NCI-H2029 (cell line): ENCODE measurements at places on chromosomes 3 and 15.

DNA sequence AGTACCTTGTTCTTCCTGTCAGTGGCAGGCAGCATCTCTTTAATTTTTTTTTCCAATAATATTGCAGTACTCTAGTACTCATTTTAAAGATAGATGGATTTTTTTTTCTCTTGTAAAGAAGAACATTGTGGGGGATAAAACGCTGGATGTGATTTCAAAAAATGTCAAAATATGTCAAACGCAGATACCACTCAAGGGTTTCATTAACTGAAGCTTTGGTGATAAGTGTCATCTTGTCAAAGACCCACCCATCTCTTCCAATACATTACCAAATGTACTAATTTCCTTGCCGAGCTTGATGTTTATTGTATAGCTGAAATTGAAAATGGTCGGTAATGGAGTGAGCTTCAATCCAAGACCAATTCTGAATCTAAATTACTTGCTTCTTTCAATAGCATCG, 332.4 kb upstream of the SOX2 start:
- DNase-seq: no peak

GRCh38 chr3:52041118-52041731, 15.1 kb downstream of the DUSP7 start:
- DNase-seq: no peak

DNA sequence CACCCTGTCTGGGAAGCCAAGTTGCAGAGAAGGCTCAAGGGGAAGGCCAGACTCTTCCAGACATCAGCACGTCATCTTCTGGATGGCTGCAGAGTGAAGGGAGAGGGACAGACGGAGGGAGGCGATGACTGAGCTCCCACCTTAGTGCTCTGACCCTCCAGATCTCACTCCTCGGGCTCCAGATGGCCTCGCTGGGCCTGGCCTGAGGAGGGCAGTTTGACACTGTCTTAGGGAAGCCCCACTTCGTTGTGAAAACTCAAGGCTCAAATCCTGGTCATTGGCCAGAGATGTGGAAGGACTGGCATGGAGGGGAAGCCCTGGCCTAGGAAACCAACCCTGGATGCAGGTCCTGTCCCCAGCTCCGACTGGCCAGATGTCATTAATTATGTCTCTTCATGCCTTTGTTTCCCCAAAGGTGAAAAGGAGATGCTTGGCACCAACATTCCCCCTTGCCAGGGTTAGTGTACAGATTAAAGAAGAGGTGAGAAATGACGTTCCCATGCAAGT, 70.4 kb downstream of the ADCY5 start:
- no peak for DNase-seq

GRCh38 chr3:50266017-50266416, 2.9 kb upstream of the SEMA3B start:
- no peak for DNase-seq

- DNase-seq: no peak
Measured at GRCh38 chr3:39271363-39271914, 8.4 kb downstream of the CX3CR1 start.

- DNase-seq: no peak
Measured at GRCh38 chr3:150970665-150971324, 1.7 kb downstream of the CLRN1 start.

DNA sequence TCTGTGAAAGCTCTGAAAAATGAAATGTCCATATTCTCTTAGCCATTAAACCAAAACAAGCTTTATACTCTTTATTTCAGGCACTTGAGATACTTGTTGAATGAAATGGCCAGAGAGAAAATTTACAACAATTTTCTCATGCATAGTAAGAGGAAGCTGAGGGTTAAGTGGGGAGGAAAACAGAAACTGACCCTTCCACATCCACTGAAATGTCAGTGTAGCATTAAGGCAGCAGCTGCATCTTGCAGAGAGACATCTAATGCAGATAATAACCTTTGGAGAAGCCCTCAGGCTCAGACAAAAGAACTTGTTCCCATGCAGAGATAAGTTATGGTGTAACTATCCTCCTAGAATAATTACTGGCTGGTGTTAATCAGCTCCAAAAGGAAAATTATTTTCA, 34.0 kb downstream of the ZDHHC23 start:
- DNase-seq: no peak

GRCh38 chr3:195704433-195704999, 16.3 kb upstream of the MUC20 start:
- DNase-seq: no peak

GRCh38 chr15:25789616-25789999, 73.5 kb downstream of the ATP10A start:
- DNase-seq: no peak

- DNase-seq: no peak
Measured at GRCh38 chr3:134466331-134466730, 19.5 kb downstream of the ANAPC13 start.

- no peak for DNase-seq
Measured at GRCh38 chr15:87268675-87269074, 987.9 kb downstream of the NTRK3 start.

GRCh38 chr3:23602971-23603370, 202.8 kb upstream of the UBE2E1 start:
- DNase-seq: no peak

DNA sequence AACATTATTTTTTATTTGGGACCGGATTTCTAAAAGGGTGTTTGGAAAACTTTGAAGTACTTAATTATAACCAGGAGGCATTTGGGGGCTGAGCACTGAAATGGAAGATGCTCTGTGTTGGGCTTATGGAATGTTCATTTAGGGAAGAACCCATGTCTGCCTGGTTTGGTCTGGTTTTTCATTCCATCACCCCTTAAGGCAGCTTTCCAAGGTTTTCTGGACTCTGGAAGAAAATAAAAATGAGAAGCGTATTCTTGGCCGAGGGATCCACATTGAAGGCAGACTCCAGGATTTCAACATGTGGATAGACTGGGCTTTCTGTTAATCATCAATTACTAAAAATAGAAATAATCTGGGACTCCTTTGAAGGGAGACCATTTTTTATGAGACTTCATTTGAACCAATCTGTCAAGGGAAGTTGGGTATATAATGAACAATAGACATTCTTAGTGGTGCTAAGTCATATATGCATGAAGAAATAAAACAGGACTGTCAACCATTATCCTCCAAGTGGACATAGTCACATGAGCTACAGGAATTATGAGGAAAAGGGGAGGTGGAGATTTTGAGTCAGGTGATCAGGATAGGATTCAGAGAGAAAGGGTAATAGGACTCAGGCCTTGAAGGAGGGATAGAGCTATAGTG, 270.5 kb upstream of the ADAMTS9 start:
- DNase-seq: no peak
